ENCODE measurements at places on chromosomes 16 and 17.
A peak's percentile ranks its signal among the peaks of the same experiment; 100 is the strongest.

DNA sequence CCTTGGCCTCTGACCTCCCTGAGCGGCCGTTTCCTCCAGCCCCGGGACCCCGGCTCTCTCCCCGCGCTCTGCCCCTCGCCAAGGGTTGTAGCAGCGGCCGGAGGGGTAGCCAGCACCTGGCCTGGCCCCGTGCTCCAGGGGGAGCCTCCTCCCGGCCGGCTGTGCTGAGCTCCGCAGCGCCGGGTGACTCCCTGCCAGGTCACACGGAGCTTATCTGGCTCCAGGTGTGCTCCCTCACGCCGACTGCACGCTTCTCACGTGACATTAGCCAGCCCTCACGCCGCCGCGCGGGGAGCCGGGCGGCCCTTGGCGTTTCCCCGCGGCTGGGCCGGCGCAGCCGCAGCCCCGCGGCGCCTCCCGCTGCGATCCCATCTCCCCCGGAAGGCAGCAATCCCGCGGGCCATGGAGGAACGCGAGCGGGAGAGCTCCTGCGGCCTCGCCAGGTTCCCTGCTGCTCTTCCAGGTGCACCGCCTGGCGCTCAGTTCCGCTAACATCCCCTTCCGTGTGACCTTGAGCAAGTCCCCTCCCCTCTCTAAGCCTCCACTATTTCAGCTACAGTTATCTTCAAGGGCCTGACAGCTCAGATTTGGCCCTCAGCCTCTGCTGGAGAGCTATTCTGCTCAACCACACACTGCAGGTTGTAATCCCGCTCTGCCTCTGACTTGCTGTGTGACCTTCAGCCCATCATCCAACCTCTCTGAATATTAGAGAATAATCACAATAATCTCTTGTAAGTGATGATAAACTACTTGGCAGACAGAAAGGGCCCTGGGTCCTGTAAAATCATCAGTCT lies 3.4 kb downstream of the MYO18A start:
- no peak for DNase-seq

DNA sequence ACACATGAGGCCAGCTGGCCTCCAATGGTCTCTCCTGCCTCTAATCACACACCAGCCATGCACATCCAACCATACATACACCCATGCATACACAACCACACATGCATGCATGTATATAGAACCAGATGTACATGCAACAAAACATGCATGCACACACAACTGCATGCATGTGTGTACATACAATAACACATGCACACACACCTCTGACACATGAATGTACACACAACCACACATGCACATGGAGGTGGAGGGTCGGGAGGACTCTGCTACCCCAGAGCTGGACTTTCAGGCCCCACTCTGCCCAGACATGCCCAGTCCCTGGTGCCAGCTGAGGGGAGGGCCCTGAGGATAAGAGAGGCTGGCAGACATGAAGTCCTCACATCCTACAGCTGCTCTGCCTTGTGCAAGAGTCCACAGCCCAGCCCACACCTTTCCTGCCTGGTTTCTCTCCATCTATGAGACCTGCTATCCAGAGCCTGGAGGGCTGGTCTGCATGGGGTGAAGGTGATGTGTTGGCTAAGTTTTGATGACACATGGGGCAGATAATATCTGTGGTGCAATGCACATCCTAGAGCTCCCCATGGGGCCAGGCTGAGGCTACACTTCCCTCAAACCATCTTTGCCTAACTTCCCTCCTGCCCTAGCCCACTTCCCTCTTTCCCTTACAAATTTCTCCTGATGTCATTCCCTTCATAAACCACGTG lies 50.9 kb upstream of the SDK2 start:
- DNase-seq: no peak

DNA sequence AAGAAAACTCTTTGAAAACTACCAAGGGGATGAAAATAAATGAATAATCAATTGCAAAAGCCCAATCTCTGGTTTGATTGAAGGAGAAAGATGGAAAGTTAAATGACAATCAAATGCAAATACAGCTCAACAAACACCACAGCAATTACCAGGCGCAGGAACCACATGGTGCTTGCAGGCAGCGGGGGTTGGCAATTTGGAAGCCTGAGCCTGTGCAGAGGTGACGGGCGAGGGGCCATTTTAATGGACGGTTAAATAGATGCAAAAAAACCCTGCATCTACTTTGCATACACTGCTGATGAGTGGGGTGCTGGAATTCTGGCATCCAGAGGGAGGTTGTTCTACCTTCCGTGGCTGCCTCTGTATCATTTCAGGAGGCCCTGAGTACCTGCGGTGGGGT lies 4.8 kb upstream of the SEZ6 start:
- DNase-seq: no peak

- peak; percentile 73 for DNase-seq
Measured at GRCh38 chr17:44115585-44116415, 7.6 kb downstream of the HDAC5 start.

DNA sequence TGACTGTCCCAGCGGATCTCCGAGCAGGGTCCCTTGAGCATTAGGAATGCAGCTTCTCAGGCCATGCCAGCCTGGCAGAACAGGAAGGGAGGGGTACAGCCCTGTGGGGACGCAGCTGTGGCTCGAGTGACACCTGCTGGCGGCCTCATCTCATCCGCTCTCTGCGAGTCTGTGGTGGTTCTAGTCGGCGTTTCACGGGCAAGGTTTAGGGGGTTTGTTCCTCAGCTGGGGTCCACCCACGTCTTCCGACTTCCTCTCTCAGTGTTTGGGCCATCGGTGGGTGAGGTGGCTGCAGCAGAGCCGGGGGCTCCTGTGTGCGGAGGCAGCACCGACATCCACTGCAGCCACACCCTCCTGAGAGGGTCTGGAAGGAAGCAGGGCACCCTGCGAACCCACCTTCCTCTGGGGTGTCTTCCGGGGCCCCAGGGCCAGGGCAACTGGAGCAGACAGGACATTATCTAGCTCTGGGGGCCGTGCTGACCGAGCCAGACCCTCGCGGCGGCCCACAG lies 33.3 kb downstream of the JPH3 start:
- DNase-seq: peak; percentile 65

DNA sequence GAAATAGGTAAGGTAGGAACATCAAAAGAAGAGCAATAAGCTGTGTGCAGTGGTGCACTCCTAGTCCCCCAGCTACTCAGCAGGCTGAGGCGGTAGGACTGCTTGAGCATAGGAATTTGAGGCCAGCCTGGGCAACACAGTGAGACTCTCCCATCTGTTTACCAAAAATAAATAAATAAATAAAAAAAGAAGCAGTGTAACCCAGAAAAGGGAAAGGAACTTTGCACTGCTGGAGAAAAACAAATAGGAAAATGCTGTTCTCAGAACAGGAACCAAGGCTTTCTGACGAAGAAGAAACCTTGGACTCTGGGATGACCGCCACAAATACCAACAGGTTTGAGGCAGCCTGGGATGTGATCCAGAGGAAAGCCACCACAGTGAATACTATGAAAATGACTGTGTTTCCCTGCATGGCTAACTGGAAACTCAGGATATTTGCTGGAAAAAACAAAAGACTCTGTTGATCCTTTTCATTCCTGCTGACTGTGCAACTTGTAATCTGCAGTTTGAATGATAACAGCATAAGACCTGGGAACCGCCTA lies 41.2 kb downstream of the TTC19 start:
- DNase-seq: no peak

DNA sequence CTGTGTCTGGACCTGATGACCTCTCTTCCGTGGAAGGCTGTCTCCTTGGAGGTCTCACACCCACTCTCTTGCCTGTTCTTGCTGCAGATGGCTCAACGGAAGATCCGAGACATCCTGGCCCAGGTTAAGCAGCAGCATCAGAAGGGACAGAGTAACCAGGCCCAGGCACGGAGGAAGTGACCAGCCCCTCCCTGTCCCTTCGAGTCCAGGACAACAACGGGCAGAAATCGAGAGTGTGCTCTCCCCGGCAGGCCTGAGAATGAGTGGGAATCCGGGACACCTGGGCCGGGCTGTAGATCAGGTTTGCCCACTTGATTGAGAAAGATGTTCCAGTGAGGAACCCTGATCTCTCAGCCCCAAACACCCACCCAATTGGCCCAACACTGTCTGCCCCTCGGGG lies 52.1 kb downstream of the IGF2BP1 start:
- DNase-seq: no peak

GRCh38 chr17:36182176-36183000 lies 6.0 kb upstream of the TBC1D3B start:
- no peak for DNase-seq

DNA sequence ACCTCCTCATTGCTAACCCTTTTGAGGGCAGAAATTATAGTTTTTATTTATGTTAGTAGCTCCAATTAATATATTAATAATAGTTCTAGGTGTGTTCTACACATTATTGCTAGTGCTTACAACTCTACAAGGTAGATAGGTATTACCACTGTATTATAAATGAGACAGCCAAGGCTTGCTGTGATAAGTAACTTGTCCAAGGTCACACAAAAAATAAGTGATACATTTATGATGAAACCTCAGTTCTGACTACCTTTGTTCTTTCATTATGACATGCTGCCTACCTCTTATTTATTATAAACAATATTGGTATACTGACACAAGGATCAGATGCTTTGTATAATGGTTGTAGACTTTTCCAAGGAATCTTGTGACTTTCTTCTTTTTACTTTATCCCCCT lies 41.2 kb downstream of the NFAT5 start:
- no peak for DNase-seq

DNA sequence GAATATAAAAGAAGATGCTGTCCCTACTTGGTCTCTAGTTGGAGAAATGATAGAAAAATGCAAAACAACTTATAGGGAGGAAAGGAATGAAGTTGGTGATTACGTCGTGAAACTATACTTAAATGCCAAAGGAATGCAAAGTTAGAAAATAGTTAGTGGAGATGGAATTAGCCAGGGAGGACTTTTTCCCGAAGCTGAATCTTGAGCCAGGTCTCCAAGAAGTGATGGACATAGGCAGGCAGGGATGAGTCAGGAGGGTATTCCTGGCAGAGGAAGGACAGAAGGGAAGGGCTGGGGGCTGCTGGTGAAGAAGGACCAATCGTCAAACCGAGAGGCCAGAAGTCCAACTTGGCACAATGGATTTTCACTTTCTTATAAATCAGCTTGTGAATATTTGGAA lies 1.8 kb downstream of the SNTB2 start:
- DNase-seq: peak; percentile 12

DNA sequence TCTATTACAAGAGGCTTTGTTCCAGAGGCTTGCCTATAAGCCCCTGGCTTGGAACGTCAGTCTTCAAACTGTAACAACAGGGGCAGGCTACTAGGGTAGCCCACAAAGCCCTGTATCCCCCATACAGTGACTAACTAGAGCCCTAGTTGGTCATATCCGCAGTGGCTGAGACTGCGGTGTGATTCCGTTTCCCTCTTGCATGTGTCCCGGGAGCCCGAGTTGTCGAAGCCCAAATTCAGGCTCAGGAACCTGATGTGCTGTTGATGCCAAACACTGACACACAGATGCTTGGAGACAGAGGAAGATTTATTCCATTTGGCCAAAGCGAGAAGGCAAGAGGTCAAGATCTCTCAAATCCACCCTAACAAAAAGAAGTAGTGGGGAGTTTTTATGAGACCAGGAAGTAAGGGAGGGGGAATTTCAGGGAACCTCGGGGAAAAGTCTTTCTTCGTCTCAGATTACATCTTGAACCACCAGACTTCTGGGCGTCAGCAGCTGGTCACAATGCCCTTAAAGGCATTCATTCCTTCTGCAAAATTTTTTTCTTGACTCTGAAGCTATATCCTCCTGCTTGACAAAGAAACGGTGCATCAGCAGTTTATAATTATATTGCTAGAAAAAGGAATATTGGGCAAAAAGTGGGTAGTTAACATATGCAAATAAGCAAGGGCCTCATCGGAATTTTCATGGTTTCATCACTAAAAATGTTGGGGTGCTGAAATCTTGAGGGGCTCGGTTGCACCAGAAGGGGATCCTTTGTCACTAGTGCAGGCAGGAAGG lies 879 bp downstream of the SLFN5 start:
- peak; percentile 90 for DNase-seq

DNA sequence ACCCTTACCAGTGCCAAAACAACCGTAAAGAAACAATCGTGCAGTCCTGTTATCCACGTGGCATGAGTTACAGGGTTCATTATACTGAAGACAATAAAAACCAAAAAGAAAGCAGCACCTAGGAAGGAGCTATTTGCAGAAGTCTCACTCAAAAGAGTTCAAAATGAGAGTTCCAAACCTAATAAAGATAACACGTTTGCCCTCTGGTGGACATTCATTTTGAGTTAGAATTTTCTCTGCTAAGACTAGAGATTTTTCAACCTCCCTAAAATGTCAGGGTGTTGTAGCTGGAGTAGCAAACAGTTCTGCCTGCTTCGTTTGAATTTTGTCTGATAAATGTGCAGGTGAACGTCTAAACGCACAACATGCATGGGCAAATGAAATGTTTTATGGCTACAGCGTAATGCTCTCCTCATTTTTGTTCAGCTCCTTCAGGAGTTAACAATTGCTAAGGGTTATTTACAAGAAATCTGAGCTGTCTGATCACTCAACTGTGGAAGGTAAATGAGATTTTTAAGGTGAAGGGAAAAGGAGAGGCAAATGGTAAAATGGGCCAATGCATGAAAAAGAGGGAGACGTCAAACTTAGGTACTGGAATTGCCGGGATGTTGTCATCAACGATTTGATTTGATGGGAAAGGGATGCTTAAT lies 1067.9 kb upstream of the EEF2KMT start:
- no peak for DNase-seq

DNA sequence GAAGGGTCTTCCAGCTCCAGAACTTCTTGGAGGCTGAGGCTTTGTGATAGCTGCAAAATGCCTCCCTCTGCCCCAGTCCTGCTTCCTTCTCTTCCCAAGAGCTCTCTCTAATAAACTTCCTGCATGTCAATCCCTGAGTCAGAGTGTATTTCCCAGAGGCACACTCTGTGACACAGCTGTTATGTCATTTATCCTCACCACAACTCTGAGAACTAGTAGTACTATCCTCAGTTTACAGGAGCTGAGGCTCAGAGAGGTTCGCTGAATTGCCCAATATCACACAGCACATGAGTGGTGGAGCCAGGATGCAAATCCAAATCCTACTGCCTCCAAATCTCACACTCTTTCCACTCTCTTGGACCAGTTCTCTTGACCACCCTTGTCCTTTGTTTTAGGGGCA lies 20.0 kb downstream of the UNC45B start:
- peak; percentile 41 for DNase-seq

GRCh38 chr17:64240741-64241347 lies 22.2 kb downstream of the TEX2 start:
- DNase-seq: peak; percentile 25

DNA sequence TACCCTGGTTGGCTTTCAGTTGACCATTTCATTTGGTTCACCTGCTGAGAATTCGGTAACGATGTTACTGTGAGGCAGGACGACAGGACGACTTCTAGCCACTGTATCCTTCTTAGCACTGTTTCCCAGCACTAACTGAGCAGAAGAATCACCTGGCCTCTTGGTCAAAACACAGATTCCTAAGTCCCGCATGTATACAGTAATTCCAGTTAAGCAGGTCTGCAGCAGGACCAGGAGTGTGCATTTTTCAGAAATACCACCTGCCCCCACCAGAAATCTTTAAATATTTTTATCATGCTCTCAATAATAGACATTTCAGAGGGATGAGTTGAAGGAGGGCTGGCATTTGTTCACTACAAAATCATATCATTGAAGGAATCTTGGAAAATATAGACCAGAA lies 22.6 kb downstream of the RSL1D1 start:
- no peak for DNase-seq

GRCh38 chr16:57188711-57189002 lies 2.5 kb downstream of the RSPRY1 start:
- DNase-seq: no peak

Data from suppressor macrophage treated with lipopolysaccharide for 1 hour (primary cell).